Central memory CD4-positive, alpha-beta T cell (primary cell): ENCODE measurements at places on chromosomes 6 and 20.

- no peak for DNase-seq
Observed at GRCh38 chr20:59481477-59482018, 122.8 kb upstream of the PHACTR3 start.

GRCh38 chr6:157667211-157668008 is 155.6 kb upstream of the SNX9 start:
- peak; percentile 37 for DNase-seq

DNA sequence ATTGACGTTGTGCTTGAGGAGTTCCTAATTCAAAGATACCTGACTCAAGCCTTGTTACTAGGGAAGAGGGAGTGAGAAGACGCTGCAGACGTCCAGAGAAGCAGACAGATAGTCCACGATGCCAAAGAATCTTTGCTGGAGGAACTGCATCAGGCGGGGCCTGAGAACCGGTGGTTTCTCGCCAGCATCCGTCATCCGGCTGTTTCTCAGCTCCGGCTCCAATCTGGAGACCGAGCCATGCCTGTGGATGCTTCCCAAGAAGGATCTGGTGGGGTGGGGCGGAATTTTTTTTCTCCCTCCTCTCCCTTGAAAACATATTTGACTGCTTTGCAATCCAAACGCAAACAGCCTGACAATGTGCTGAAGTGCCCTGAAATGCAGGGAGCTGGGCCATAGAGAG is 125.8 kb upstream of the SRSF6 start:
- DNase-seq: no peak

DNA sequence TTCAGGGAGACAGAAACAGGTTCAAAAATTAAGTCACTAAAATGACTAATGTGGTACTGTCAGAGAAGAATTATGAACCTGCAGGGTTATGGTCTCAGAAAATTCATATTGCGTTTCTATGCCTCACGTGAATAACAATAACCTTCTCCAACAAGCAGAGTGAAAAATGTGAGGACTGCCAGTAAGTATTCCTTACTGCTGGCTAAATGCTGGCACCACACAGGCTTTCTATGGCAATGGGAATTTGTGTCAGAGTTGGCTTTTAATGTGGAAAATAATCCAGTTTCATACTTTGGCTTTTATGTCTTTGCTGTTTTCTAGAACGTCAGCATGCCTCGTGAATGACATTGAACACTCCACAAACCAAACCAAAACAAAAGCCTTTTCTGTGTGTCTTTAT is 656.0 kb downstream of the KIF16B start:
- DNase-seq: no peak
